ENCODE measurements at places on chromosomes 2 and 18.

- DNase-seq, result no peak
Observed at GRCh38 chr18:11548396-11548795, 61.0 kb upstream of the SLC35G4 start.

- no peak for DNase-seq
Observed at GRCh38 chr2:78940998-78941397, 84.5 kb upstream of the REG3G start.

GRCh38 chr2:118593257-118593656 lies 254.2 kb downstream of the EN1 start:
- no peak for DNase-seq

DNA sequence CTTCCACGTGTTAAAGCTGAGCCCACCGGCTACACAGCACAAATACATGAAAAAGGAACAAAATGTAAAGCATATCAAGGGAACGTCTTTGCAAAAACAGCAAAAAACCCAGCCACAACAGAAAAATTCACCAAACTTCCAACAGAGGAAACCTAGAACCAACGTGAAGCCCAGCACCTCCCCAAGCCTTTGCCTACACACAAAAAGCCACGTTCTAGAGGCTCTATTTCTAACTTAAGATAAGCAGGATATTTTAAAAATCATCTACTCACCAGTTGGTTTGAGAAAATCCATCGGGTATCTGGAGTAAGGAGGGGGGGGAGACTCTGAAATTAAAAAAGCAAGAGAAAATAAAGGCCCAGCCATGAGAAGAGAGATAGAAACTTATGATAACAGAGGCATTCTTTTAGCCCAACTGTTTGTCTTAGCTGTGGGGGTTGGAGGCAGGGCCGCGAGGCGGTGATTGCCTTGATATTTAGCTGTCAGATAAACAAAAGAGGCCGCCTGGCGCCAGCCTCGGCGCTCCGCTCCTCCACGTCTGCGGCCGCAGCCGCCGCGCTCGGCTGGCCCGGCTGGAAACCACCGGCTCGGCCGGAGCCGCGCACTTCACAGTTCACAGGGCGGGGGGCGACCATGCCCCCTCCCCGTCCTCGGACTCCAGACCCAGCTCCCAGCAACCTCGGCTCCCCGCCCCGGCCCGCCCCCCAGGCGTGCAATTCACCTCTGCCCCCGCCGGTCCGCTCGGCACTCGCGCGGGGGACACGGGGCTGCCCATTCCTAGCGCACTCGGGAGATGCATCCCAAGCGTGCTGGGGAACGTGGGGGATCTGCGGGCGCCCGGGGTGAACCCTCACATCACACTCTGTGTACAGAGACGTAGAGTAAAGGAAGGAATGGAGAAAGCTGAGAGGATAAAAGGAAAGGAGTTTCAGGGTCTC lies 2.4 kb downstream of the SMAD7 start:
- DNase-seq, result peak; percentile 59

DNA sequence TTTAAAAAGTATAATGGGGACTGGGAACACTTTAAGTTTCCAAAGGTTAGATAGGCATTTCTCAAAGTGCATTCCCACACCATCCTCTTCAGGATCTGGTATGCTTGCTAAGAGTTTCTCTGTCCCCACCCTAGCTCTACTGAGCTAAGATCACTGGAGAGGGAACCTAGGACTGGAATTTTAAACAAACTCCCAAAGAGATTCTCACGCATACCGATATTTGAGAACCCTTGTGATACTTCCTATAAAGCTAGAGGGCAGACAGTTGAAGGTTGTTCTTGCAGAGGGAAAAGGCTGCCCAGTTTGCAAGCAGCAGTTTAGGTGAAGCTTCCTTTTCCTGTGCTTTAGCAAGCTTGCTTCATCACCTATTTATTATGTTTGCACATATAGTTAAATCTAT lies 3.6 kb downstream of the CNRIP1 start:
- DNase-seq, result no peak

- DNase-seq, result no peak
Observed at GRCh38 chr18:31206071-31206470, 43.4 kb upstream of the DSC1 start.

GRCh38 chr18:46055838-46056230 lies 16.2 kb downstream of the PSTPIP2 start:
- no peak for DNase-seq

DNA sequence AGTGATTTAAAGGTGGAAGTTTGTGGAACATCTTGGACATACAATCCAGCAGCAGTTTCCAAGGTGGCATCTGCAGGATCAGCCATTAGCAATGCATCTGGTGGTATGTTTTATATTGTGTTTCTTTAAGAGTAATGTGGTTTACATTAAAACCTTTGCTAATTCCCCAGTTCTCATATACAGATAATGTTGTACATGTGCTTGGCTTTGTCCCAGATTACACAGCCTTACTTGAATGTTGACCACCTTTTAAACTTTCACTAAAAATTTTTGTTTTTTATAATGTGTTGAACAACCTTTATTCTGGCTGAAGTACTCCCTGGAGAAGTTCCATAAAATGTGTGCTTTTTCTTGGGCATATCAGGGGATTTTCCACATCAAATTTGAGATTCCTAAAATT lies 57.5 kb downstream of the MIB1 start:
- no peak for DNase-seq

- DNase-seq, result no peak
Observed at GRCh38 chr2:55519938-55520885, 694 bp downstream of the CFAP36 start.

- no peak for DNase-seq
Observed at GRCh38 chr2:7736646-7737305, 819.6 kb downstream of the RNF144A start.

- no peak for DNase-seq
Observed at GRCh38 chr2:37641582-37642171, 29.8 kb downstream of the CDC42EP3 start.

- no peak for DNase-seq
Observed at GRCh38 chr2:204251158-204251997, 293.9 kb upstream of the PARD3B start.

DNA sequence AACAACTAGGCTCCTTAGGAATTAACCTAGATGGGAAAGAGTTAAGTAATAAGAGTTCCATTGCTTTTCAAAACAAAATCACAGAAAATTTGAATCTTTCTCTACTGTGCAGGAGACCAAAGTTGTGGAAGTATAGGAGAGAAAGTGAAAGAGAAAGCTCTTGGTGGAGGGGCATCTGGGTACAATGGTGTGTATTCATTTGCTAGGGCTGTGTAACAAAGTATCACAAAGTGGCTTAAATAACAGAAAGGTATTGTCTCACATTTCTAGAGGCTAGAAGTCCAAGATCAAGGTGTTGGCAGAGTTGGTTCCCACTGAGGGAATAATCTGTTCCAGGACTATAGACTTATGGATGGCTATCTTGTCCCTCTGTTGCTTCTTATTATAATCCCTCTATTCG lies 50.5 kb upstream of the GORASP2 start:
- DNase-seq, result no peak

DNA sequence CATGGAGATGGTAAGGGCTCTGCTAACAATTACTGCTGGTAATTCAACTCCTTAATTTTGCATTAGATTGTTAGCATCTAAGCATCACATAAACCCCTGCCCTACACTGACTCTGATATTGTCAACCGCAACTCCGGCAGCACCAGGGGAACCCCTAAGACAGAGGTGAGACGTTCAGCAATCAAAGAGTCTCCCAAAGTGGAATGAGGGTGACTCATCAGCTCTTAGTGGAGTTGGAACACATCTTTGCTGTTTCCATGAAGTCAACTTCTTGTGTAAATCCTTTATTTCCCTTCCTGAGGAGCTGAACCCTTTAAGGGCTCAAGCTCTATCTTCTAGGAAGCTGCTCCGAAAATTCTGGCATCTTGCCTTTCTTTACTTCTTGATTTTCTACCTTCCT lies 52.1 kb downstream of the ABCG8 start:
- DNase-seq, result no peak

DNA sequence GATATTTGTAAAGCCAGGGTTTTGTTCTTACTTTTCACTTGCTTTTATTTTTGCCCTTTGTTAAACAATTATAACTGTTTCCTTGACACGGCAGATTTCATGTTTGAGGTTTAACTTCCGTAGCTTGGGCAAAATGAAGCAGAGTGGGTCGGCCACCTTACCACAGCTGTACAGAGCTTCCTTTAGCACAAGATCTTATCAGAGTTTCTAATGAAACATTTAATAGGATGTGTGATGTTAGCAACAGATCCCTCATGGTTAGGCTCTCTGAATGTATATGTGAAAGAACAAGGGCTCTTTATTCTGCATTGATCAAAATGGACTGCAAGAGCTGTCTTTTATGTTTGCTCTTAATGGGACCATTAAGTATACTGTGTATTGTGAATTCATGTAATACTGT lies 22.3 kb downstream of the RNF125 start:
- DNase-seq, result no peak

GRCh38 chr2:1723397-1724042 lies 20.8 kb downstream of the PXDN start:
- DNase-seq, result no peak

DNA sequence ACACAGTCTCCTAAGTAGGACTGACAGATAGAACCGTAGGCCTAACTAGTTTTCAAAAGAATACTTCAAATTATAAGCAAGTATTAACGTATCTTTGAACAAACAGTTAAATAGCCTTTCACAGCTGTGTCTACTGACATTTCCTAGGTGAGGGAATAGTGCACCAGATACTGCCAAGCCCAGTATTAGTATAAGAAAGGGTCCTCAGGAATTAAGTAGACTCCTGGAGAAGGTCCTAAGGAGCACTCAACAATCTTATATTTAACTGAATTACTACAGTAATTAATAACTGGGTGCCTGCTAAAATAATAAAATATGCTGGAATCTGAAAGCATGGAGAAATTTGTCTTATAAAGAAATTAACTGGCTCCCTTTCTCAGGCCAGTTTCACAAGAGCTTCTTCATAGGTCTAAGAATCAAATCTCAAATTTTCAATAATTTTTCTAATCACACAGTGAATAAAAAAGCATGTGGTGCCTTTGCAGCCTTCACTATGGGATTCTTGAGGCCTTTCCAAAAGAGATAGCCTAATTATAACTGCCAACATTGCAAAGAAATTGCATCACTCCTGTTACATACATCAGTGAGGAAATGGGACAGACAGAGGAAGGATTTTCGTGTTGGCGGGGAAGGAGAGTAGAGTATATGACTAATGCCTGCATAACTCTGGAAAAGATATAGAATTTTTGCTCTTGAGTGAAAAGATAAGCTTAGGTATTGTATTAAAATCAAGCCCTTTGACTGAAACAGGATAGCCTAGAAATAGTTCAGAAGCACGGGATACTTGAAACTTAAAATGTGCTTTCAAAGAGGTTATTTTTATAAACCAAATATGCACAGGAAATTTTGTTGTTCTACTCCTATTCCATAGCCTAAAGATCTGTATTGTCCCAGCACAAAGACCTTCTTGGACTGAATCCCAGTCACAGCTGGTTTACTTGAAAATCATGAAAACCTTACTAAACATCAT lies 228.6 kb upstream of the STK17B start:
- DNase-seq, result no peak

- no peak for DNase-seq
Observed at GRCh38 chr2:128783896-128784295, 465.2 kb upstream of the HS6ST1 start.

DNA sequence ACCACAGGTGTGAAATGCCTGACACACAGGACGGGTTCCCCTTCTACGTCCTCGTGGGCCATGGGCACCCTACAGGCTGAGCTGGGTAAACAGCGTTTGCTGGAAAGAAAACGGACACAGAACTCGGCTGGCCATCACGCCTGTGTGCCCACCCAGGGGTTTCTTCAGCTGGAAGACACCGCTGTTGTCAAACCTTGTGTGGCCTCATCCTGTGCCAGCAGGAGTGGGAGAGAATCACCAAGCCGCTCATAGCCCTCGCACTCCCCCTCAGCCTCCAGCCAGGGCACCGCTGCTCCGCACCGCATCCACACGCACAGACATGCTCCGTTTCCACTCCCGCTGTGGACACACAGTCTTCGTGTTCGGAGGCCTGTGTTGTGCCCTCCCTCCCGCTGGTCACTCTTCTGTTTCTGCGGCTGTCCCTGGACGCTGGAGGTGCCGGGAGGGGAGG lies 161.4 kb downstream of the PXDN start:
- no peak for DNase-seq

- DNase-seq, result no peak
Observed at GRCh38 chr2:179250848-179251504, 13.7 kb downstream of the SESTD1 start.

GRCh38 chr2:44743473-44743872 lies 198.0 kb upstream of the SIX3 start:
- DNase-seq, result no peak

DNA sequence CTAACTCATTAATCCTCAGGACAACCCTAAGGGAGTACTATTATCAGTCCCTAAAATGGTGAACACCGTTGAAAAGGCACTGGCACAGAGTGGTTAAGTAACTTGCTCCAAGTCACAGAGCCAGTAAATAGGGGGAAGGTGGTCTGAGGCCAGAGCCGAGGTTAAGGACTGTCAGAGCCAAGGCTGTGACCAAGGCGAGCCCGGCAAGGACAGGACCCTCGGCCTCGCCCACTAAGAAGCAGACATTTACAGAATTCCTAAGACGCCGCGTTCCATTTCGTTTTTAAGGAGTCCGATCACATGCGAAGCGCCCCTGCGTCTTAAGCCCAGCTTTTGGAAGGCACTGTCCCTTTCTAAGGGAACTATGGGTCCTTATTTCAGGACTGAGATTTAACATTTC lies 1.1 kb downstream of the PDIA6 start:
- DNase-seq, result no peak

GRCh38 chr2:14967729-14968128 lies 335.2 kb downstream of the LRATD1 start:
- no peak for DNase-seq

GRCh38 chr2:230557065-230557464 lies 141.1 kb downstream of the SP100 start:
- no peak for DNase-seq

DNA sequence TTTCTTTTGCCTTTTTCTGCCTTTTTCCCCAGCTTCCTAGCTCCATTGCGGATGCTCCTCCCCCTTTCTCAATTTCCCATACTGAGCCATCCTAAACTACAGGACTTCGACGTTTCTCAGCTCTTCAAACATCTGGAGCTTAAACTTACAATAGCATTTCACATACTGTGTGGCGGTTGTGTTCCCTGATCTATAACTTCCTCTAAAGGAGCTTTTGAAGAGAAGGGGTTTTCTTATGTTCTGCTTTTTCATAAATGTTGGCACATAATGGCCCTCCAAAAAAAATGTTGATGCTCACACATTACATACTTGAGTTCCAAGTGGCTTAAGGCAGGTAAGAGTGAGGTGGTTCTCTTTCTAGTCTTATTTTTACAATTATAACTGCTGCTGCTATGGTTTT lies 87.4 kb downstream of the RNF144A start:
- DNase-seq, result no peak

DNA sequence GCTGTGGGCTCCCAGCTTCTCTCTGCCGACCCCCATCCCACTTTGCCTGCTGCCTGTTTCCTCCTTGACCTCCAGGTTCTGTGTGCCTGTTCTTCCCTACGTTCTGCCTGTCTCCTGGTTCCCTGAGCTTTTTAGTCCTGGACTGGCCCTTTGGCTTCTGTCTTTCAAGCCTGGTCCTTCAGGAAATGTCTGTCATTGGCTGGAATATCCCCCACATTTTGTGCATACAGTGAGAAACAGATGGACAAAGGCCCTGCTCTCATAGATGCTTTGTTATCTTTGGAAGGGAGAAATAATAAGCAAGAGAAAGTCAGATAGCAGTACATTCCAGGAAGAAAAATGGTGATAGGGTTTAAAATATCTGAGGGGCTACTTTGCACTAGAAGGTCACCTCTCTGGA lies 5.7 kb downstream of the MGAT5 start:
- no peak for DNase-seq

- no peak for DNase-seq
Observed at GRCh38 chr2:28148566-28148965, 244.1 kb upstream of the FOSL2 start.
